Renal pelvis (tissue), 12 donors: ENCODE measurements at places on chromosomes 16 and 17. TPM values are rescaled to one million over a fixed set of nuclear protein-coding genes. Genes with fewer than 3 reads are reported as not detected.

C17orf78 gene
- 0.44 TPM for polyA plus RNA-seq

HOXB6 gene
- polyA plus RNA-seq = 154 TPM

TIMP2 gene
- polyA plus RNA-seq = 150 TPM

TSNAXIP1 gene
- 9.9 TPM for polyA plus RNA-seq

BCL6B gene
- 24.7 TPM for polyA plus RNA-seq

GSDMA gene
- 3.9 TPM for polyA plus RNA-seq

NUPR1 gene
- polyA plus RNA-seq = 10.6 TPM

SDR42E1 gene
- polyA plus RNA-seq = 20.0 TPM

TSC2 gene
- 174 TPM for polyA plus RNA-seq

SDR42E2 gene
- 0.40 TPM for polyA plus RNA-seq

PPM1E gene
- 4.3 TPM for polyA plus RNA-seq

SNX20 gene
- 0.56 TPM for polyA plus RNA-seq
